EL (cell line): ENCODE measurements at places on chromosomes 3 and 15.

DNA sequence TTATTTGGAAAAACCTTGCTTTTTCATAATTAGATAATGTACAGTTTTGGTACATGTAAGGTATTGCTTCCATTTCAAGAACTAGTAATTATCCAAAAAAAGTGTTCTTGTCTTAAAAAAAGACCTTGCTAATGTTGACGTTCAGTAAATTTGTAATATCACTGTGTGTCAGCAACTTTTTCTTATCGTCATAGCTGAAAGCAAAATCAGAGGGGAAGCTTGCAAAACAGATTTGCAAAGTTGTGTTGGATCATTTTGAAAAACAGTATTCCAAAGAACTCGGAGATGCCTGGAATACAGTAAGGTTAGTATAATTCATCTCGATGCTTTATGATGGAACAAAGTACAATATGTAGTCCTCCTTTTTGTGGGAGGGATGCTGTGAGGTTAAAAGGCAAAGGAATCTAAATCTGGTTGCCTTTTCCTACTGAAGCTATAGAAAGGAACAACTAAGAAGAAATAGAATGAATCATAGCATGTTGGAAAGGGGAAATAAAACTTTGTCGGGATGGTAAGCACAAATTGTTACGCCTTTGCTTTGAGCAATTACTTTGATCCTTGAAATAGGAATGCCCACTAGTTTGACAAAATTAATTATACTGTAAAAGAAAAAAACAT, 1.5 kb downstream of the NSUN3 start:
- no peak for DNase-seq

DNA sequence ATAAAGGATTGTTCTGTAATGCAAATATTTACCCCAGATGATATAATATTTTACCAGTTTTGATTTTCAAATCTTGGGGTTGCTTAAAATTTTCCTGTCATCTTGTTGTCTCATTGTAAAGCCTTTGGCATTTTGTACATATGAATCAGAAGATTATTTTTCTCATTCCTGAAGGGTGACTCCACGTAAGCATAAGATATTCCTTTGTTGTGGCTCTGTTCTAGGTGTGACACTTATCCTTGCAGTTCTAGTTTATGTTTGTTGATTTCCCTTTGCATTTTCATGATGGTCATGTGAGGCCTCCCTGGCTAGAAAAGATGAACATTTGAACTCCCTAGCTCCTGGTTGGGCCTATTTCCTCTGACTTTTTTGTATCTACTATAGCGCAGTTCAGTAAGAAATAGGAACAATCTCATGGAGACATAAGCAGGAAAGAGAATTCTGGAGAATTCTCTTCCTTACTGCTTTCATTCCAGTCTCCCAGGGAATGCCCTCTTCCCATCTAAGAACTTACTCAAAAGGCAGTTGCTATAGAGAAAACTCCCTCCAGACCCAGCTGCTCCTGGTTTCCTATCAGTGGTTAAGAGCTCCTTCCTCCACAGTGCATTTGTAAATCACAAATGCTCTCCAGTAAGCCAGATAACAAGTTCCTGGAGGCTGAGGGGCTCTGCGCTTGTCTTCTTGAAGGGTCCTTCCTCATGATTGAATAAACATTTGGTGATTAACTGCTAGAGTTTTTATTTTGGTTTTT, 124.7 kb downstream of the WNT5A start:
- DNase-seq = peak; percentile 65

- DNase-seq = no peak
Observed at GRCh38 chr3:109213321-109213720, 76.8 kb downstream of the C3orf85 start.

- DNase-seq = no peak
Observed at GRCh38 chr15:80985981-80986380, 3.6 kb downstream of the MESD start.

- no peak for DNase-seq
Observed at GRCh38 chr15:34849364-34849959, 54.1 kb upstream of the ACTC1 start.

DNA sequence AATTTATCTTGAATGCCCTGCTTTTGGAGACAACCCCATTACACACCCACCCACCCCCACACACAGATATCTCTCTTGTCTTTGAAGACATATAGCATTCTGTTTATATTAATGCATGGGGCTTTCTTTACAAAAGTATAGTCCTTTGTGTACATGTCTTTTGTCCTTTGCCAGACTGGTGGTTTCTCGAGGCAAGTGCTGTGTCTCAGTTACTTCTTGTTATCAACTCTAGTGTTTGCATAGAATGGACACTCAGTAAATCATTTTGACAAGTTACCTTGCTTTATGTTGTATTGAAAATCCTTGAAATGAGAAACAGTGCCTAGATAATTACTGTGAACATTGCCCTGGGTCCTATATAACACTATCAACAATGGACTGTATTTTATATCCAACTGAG, 33.9 kb downstream of the KBTBD8 start:
- DNase-seq = no peak

- DNase-seq = peak; percentile 44
Observed at GRCh38 chr3:105553851-105554250, 187.1 kb downstream of the ALCAM start.

DNA sequence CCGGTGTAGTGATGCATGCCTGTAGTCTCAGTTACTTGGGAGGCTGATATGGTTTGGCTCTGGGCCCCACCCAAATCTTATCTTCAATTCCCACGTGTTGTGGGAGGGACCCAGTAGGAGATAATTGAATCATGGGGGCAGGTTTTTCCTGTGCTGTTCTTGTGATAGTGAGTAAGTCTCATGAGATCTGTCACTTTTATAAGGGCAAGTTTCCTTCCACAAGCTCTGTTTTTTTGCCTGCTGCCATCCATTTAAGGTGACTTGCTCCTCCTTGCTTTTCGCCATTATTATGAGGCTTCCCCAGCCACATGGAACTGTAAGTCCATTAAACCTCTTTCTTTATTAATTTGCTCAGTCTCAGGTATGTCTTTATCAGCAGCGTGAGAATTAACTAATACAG, 566.7 kb upstream of the NECTIN3 start:
- no peak for DNase-seq

DNA sequence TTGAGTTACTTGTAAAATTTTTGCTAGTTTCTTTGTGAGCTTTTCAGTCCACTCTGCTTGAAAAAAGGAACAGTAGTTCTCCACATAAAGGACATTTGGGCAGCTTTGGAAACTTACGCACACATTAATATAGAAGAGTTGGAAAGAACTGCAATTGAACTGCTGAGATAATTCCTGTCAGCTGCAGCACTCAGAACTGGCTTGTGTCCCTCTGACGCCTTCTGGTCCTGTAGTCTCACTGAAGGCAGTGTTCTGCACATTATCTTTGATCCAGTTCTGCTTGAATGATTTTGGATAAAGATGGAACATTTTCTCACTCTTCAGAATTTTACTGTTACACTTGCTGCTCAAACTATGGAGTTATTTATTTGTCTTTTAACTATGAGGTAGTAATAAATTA, 901.9 kb downstream of the OTOL1 start:
- DNase-seq = no peak

- DNase-seq = no peak
Observed at GRCh38 chr15:50262533-50262932, 3.0 kb downstream of the HDC start.

- peak; percentile 30 for DNase-seq
Observed at GRCh38 chr15:43505738-43506137, 11.7 kb upstream of the MAP1A start.

DNA sequence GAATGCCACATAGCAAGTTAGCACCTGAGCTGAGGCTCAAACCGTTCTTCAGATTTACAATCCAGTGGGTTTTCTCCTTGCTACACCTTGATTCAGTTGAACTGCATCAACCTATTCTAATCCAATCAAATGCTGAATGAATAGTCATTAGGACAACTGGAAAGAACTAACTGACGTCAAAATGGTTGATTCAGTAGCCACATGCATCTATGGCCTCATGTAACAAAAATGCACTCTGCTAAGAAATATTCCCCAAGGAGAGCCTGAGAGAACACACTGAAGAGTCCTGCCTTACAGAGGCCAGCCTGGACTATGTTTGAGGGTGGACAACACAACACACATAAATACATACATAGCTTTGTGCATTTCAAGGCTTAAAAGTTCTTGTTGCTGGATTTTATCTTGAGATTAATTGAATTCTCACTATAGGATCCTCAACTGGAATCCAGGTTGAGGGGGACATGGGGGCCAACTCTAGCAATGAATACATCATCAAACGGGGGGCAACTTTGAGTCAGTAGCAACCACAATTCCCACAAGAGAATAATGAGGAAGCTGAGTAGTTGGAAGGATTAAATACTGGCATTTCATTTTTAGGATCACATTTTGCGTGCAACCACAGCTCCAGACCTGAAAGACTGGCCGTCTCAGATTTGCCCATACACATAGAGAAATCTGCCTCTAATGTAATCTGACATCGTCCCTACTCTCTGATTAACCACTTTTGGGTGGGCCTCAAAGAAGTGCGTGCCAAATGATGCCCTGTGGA, 280.2 kb upstream of the ICE2 start:
- DNase-seq = peak; percentile 82

GRCh38 chr3:57942872-57943283, 65.3 kb upstream of the FLNB start:
- DNase-seq = no peak

DNA sequence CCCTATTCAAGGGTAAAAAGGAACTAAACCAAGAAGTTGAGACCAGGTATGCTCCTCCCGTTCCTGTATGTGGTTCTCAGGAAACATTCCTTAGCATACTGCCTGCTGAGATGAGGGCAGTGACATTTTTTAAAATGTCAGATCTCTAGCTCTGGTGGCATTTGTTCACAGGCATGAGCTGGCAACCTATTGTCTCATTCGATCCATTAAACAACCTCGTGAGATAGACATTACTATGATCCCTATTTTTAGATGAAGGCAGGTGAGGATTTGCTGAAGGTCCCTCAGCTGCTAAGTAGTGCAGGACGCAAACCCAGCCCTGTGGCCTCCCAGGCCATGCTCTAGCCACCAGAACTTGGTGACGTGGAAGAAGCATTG, 74.9 kb downstream of the SIDT1 start:
- no peak for DNase-seq

GRCh38 chr3:13272831-13273603, 147.1 kb downstream of the NUP210 start:
- DNase-seq = no peak

- DNase-seq = peak; percentile 68
Observed at GRCh38 chr3:120678331-120678947, 3.6 kb downstream of the HGD start.

- DNase-seq = no peak
Observed at GRCh38 chr3:18208856-18209255, 216.3 kb downstream of the SATB1 start.

GRCh38 chr15:73386238-73386637, 17.5 kb upstream of the HCN4 start:
- no peak for DNase-seq

- DNase-seq = no peak
Observed at GRCh38 chr3:17573396-17573795, 169.0 kb downstream of the TBC1D5 start.

DNA sequence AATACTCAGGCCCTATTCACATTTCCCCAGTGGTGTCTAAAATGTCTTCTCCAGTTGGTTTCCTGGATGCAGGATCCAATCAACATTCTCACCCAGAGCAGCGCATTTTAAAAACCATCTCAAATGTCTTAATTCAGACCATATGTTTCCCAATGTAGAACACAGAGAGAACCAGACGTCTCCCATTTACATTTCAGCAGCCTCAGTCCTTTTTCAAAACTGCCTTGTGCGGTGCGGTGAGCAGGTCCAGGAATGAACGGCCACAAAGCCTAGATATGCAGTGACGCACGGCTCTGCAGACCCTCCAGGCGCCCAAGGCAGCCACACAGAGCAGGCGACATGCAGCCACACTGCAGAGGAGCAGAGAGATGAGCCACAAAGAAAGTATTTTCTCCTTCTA, 66.1 kb upstream of the MEX3B start:
- DNase-seq = peak; percentile 57

DNA sequence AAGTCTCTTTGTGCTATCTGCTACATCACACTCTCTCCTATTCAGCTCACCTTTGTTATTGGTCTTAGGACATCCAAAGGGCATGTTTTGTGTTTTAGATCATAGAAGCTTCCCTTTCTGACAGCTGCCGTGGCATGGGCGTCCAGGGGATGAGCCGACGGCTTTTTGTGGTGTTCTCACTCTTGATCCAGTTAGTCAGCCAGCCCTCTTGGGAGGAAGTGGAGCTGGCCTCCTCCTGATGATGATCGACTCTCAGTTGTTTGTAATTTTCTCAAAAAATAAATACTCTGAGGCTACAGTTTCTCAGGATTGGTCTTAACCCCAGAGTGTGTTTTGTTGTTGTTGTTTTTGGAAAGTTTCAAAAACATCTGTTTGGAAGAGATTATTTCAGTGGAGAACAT, 34.4 kb downstream of the BOC start:
- DNase-seq = peak; percentile 16

- peak; percentile 80 for DNase-seq
Observed at GRCh38 chr15:31435261-31435911, 108.8 kb downstream of the KLF13 start.

DNA sequence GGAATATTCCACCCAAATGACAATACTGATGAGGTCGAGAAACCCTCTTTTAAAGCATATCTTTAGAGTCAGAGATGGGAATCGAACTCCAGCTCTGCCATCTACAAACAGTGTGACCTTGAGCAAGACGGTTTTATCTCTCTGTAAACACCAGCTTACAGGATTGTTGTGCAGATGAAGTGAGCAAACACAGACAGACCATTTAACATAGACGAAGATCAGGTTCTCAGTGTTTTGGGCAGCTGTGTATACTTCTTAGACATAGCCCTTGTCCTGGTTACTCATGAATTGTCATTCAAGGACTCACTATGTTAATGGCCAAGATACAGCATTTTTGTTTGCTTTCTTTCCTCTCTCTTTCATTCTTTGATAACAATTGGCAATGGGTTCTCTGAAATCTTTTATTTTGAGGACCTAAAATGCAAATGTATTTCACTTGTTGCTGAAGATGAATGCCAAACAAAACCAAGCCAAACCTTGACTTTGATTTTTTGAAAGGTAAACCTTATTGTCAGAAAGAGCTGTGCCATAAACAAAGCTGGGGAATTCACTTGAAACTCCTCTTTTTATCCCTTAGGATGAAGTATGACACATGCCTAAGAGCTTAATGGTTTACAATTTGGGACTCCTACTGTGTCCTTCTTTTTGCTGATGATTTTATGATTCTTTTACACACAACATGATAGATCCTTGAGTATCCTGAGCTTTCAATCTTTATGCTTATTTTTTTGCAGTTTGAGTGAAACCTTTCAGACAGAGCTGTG, 250.0 kb upstream of the PDZRN3 start:
- no peak for DNase-seq

- DNase-seq = no peak
Observed at GRCh38 chr3:138063416-138063815, 52.0 kb downstream of the DZIP1L start.

- DNase-seq = no peak
Observed at GRCh38 chr3:197746209-197746608, 3.5 kb upstream of the FYTTD1 start.
